ENCODE measurements at places on chromosomes 7 and 10. TPM values are rescaled to one million over a fixed set of nuclear protein-coding genes. Genes with fewer than 3 reads are reported as not detected.

DNA sequence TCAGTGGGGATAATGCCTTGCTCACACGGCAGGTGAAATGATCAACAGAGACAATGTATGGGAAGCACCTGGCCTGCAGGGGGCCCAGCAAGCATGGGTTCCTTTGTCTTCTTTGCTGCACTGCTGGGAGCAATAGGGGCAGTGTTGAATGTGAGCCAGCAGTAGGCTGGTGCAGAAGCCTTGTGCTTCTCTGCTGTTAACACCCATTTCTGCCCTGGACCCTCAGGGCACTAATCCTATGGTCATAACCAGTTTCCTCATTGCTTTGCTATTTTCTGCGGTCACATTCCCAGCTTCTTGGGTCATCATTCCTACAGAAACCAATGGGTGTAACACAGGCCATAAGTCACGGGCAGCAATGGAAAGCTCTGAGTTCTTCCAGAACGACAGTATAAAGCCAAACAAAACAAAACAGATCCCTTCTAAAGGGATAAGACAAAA is 10.9 kb upstream of the LGI1 start:
- H3K4me3 ChIP-seq, result no peak overlapping the region
- DNase-seq, result no peak
- no peak overlapping the region for H3K27ac ChIP-seq
- no peaks in the 10 kb centered on the region for H3K36me3 ChIP-seq
- peaks cover 11% of the 10 kb centered on the region for H3K4me1 ChIP-seq
- H3K27me3 ChIP-seq, result peaks cover 9% of the 10 kb centered on the region

GRCh38 chr10:108411894-108412293 is 1247.4 kb upstream of the SORCS1 start:
- H3K4me1 ChIP-seq, result no peaks in the 10 kb centered on the region
- H3K4me3 ChIP-seq, result no peak overlapping the region
- no peak overlapping the region for H3K27ac ChIP-seq
- H3K27me3 ChIP-seq, result no peaks in the 10 kb centered on the region

DNA sequence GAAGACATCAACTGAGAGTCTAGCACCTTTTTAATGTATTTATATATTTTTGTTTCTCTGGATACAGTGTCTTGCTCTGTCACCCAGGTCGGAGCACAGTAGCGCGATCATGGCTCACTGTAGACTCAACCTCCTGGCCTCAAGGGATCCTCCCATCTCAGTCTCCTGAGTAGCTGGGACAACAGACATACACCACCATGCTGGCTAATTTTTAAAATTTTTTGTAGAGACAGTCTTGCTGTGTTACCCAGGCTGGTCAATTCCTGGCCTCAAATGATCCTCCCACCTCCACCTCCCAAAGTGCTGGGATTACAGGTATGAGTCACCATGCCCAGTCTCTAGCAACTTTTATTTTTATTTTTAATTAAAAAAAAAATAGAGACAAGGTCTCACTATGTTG is 51.4 kb upstream of the ANLN start:
- H3K27ac ChIP-seq, result no peak overlapping the region
- no peak overlapping the region for H3K4me3 ChIP-seq
- H3K4me1 ChIP-seq, result no peaks in the 10 kb centered on the region
- H3K27me3 ChIP-seq, result no peaks in the 10 kb centered on the region
- no peak for DNase-seq

GRCh38 chr10:11437391-11438142 is 173.9 kb downstream of the USP6NL start:
- peaks cover 6% of the 10 kb centered on the region for H3K4me1 ChIP-seq
- H3K27me3 ChIP-seq, result no peaks in the 10 kb centered on the region
- H3K4me3 ChIP-seq, result no peak overlapping the region
- DNase-seq, result no peak
- no peak overlapping the region for H3K27ac ChIP-seq

DNA sequence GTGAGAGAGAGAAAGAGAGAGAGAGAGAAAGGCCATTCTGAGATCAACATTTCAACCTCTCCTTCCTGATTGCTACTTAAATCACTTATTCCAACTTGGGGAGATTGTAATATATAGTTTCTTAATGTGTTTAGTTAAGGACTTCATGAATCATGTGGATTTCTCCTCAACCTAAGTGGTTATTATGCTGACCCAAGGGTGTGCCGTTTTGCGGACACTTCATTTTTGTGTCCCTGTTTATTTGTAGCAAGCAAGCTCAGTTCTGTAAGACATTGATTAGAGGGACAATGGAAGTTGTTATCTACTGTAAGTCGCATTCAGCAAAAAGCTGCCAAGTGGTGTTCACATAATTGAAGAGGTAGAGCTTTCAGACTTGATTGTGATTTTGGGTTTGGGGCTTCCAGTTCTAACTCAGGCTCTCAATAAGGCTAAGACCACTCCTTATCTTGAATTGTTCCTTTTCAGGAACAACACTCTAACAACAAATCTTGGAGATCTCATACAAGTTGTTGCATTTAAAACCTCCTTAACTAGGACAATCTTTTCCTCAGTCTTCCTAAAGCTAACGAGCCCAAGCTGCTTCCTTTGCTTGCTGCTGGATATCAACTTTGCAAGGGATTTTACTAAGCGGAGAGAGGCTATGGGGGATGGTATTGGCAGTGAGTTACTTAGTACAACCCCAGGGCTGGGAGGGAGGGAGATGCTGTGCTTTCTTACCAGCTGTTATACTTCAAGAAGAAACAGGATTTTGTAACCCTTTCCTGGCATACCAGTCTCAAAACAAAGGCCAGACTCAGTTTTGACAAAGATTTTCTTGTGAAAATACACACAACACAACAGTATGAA is 19.8 kb upstream of the COL1A2 start:
- no peak overlapping the region for H3K4me3 ChIP-seq
- no peaks in the 10 kb centered on the region for H3K27me3 ChIP-seq
- H3K36me3 ChIP-seq, result no peaks in the 10 kb centered on the region
- no peaks in the 10 kb centered on the region for H3K4me1 ChIP-seq
- DNase-seq, result no peak

PDE6C gene
- not detected for total RNA-seq

RHOBTB1 gene
- 1.1 TPM for total RNA-seq

CYP2C19 gene
- not detected for total RNA-seq

Data from B cell (primary cell).